Fibroblast of mammary gland (primary cell): ENCODE measurements at places on chromosomes 2 and 18.

GRCh38 chr2:168350380-168350779, 103.0 kb upstream of the STK39 start:
- DNase-seq, result peak; percentile 5

GRCh38 chr2:128635361-128635900, 316.8 kb upstream of the HS6ST1 start:
- peak; percentile 26 for DNase-seq

DNA sequence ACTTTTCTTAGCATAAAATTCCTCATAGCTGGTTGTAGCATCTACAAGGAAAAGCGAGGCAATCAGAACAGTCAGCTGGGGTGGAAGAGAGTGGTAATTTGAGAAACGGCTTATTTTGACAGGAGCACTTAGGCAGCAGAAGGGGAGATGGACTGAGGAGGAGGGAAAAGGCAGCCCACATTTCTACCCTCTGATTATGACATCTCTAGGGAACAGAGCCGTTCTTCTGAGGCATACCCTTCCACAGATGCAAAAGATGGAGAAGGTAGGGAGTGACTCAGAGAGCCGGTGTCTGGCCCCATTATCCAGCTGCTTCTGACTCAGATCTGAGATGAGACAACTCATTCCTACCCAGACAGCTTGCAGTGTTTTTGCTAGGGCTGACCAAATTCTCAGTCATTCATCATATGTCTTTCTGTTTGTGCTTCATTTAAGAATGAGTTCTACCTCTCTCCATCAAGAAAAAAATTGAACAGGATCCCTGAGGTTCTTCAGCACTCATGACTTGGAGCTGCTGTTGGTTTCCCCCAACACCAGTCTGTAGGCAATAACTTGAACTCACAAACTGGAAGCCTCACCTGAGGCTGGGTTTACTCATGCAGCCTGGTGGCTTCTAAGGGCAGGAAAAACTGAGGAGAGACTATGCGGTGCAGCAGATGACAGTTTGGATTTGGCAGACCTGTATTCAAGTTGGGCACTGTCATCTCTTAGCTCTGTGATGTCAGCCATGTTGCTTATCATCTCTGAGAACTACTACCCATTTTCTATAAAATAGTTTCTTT, 15.9 kb upstream of the SEC11C start:
- peak; percentile 96 for DNase-seq

DNA sequence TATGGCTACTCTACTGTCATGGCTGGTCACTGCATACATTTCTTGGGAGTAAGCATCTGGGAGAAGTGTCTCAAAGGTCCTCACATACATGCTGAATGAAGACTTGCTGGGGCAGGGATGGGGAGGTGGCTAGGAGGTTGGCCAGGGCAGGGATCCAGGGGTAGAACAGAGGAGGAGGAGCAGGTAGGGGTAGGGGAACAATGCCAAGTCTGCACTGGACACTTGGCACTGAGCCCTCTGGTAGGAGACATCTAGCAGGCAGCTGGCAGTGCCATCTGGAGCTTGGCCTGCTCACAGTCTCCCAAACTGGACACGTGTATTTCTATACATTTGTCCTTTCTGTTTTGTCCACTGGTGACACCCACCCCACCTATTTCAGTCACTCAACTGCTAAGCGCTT, 62.7 kb upstream of the REV1 start:
- no peak for DNase-seq

- no peak for DNase-seq
These were observed 117.1 kb downstream of the RAD51AP2 start for GRCh38 chr2:17401096-17401495.

DNA sequence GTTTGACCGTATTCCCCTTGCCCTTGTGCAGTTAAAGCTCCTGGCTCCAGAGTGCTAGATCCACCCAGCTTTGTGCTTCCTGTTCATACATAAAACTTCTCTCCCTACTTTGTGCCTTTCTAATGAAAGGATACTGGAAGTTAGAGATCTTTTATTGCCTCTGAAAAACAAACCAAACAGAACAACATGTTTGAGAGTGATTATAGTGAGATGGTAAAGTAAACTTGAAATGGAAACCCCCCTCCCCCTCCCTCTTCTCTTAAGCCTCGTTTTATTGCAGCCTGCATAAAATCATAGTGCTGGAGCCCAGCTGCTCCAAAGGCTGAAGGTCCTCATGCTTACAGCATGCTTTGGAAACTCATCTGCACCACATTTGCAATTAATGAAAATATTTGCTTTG, 125.1 kb downstream of the TANC1 start:
- no peak for DNase-seq

DNA sequence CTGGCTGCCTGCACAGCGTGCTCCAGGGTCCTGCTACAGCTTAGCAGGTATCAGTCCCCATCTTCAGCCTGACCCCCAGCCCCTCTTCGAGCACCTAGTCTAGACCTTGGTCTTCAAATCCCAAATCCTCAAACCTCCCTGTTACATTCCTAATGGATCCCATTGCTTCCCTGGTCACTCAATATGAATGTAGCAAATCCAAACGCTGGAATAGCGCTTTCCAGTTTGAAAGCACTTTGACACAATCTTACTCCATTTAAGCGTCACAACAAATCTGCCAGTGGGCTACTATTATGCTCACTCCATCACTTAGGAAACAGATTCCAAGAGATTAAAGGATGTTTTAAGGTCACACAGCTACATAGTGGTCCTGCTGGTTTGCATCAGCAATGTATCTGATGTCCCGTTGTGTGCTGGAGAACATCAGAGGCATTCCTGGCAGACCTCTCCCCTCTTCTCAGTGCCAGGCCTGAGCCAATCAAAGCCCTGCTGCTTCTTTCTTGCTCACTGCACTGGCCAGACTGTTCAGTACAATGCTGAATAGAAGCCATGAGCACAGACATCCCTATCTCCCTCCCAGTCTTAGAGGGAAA, 11.1 kb upstream of the INO80C start:
- DNase-seq, result no peak

- no peak for DNase-seq
These were observed 2.2 kb downstream of the MYO3B start for GRCh38 chr2:170180031-170180566.

GRCh38 chr2:32418778-32419177, 62.0 kb downstream of the BIRC6 start:
- DNase-seq, result peak; percentile 21

GRCh38 chr2:240815761-240816583, 4.0 kb downstream of the KIF1A start:
- no peak for DNase-seq

- no peak for DNase-seq
These were observed 381.7 kb upstream of the DDX18 start for GRCh38 chr2:117432746-117433145.

DNA sequence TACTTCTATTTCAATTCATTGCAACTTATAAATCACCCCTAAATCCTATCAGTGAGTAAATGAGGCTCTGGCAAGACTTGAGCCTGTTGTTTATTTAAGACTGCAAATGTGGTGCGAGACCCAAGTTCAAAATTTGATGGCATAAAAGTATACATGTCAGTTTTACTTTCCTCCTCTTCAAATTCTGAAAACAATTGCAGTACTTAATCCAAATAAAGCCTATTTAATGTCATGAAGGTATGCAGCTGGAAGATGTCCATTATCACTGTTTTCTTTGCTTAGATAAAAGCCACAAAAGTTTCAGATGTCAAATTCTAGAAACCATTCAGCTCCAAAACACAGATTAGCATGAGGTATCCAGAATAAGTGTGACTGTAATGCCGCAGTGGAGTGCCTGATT, 3.3 kb downstream of the APCDD1 start:
- DNase-seq, result no peak

GRCh38 chr2:45993476-45993991, 303.7 kb upstream of the EPAS1 start:
- DNase-seq, result peak; percentile 88

DNA sequence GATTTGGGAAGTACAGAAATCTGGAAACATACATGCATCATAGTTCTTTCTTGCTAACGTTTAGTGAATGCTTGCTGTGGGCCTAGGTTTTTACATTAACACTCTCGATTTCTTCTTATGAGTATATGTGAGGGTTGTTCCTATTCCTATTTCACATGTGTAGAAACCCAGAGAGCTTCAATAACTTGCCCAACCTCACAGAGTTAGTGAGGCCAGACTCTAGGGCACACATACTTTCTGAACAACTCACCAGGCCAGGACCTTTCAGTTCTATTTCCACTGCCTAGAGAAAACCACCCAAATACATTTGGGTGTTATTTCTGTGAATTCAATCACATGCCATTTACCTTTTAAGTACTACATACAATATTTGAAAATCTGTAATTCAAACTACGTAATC, 8.2 kb upstream of the KCTD1 start:
- DNase-seq, result peak; percentile 21

DNA sequence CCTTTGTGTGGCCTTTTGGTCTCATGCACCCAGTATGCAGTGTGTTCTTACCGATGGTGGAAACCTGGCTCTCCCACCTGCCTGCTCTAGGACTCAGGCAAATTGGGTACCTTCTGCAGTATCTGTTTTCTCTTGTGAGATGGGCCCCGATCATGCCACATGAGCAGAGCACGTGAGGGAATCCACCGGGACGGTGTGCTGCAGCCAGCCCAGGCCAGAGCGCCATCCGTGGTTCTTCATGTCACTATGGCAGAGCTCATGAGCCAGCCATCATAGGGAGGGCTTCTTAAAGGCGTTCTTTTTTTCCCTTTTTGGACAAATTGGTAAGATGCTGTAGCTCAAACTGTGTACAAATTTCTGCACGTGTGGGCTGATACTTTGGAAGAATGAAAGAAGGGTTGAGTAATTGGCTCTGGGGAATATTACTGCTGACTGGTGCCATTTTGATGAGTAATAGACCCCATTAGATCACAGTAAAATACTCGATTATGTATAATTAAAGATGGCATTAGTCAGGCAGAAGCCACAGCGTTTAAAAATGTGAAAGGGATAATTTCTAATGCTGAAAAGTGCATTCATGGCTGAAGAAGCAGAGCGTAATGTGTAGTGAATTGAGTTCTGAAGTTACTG, 19.2 kb downstream of the SH3RF3 start:
- peak; percentile 85 for DNase-seq

GRCh38 chr18:66874812-66875474, 271.1 kb upstream of the CDH19 start:
- DNase-seq, result no peak

- peak; percentile 93 for DNase-seq
These were observed 97.6 kb downstream of the NDUFA10 start for GRCh38 chr2:239927424-239927981.

GRCh38 chr2:68727683-68728375, 6.8 kb upstream of the ARHGAP25 start:
- peak; percentile 50 for DNase-seq

- no peak for DNase-seq
These were observed 74.0 kb downstream of the AFF3 start for GRCh38 chr2:100068395-100068794.

DNA sequence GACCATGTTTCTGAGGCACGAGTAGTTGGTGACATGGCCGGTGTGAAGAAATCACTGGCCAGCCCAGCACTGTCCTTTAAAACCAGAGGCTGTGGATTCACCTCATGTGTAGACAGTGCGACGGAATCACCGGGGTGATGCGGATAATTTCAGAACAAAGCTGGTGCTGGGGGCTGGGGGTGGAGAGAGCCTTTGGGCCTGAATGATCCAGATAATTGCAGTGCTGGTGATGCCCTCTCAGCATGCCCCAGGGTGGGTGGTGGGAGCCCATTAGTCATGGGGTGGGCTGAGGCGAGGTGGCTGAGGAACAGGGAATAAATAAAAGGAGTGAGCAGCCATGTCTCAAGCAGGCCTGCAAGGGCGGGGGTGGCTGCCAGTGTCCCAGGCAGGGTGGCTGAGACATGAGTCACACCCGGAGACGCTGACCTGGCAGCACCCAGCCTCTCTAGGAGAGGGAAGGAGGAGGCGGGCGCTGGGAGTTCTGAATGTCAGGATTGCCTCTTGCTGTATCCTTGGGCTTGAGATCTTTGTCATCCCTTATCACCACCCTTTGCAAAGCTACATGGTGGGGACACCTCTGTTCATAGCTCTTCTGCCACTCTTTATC, 151.1 kb upstream of the MSH6 start:
- peak; percentile 68 for DNase-seq

- DNase-seq, result no peak
These were observed 154.4 kb upstream of the EPAS1 start for GRCh38 chr2:46142546-46143428.

DNA sequence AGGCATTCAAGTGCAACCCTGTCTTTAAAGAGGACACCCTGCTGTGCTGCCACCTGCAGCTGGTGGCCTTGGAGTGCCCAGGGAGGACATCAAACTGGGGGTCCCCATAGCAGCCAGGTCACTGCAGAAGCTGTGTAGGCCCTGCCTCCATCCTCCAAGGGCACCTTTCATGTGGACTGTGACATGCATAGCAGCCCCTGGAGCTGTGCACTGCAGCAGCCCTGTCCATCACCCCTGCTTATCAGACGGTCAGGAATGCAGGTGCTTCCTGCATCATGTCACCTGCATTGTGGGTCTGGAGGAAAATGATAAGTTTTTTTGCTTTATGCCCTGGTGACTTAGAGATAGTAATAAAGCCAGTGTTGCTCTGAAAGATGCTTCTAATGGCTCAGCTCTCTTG, 155.7 kb downstream of the DYSF start:
- no peak for DNase-seq

DNA sequence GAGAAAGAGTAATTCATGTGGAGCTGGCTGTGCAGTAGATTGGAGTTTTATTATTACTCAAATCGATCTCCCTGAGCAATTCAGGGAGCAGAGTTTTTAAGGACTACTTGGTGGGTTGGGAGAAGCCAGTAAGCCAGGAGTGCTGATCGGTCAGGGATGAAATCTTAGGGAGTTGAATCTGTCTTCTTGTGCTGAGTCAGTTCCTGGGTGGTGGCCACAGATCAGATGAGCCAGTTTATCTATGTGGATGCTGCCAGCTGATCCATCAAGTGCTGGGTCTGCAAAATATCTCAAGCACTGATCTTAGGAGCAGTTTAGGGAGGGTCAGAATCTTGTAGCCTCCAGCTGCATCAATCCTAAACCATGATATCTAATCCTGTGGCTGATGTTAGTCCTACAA, 17.0 kb upstream of the UGT1A8 start:
- peak; percentile 3 for DNase-seq

DNA sequence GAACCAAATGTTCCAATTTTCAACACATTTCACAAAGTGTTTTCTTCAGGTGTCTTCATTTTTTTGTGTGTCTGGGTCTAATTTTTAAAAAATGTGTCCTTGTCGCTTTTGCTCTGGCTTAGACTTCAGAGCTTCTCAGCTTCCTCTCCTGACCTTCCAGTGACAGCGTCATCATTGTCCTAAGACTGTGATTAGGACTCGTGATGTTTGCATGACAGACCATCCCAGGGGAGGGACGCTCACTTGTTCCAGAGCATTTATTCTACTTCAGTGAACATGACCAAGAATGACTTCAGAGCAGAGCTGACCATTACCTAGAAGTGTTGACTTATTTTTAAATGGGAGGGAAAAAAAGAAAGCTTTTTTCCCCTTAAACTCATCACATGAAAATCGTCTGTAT, 591.9 kb downstream of the IRS1 start:
- DNase-seq, result no peak
